ENCODE measurements at places on chromosomes 6 and 20. TPM values are rescaled to one million over a fixed set of nuclear protein-coding genes. Genes with fewer than 3 reads are reported as not detected.
A peak's percentile ranks its signal among the peaks of the same experiment; 100 is the strongest.

DDO gene
- 0.10 TPM for polyA plus RNA-seq

GRCh38 chr6:30626484-30627366 lies at the start of gene ATAT1:
Gene ATAT1, plus strand, starts transcription at chr6:30626874.
- H3K36me3 ChIP-seq, result peaks cover 9% of the 10 kb centered on the region
- H3K27ac ChIP-seq, result peak within 1 kb of the TSS; percentile 97
- peak within 1 kb of the TSS; percentile 89 for H3K4me3 ChIP-seq
- H3K4me1 ChIP-seq, result peaks cover 23% of the 10 kb centered on the region
- peaks cover 3% of the 10 kb centered on the region for H3K27me3 ChIP-seq
- DNase-seq, result peak; percentile 88

DNA sequence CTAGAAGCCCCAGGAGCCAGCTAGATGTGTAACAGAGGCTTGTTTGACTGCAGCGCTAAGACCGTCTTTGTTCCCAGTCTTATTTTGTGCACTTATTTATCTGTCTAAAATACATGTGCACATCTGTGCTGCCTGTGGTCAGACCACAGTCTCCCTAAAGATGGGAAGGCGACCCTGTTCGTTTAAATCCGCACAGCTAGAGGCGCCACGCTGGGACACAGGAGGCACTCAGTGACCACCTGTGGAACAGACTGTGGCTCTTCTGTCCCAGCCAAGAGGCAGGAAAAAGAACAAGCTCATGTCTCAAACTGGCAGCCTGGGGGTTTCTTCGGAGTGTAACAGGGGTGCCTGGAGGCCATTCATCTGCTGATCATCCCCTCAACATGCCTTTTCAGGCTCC lies 66.8 kb downstream of the CPNE5 start:
- H3K27ac ChIP-seq, result peak overlapping the region; percentile 11
- peaks cover 2% of the 10 kb centered on the region for H3K27me3 ChIP-seq
- H3K4me1 ChIP-seq, result peaks cover 42% of the 10 kb centered on the region
- no peak for DNase-seq
- H3K36me3 ChIP-seq, result no peaks in the 10 kb centered on the region

DNA sequence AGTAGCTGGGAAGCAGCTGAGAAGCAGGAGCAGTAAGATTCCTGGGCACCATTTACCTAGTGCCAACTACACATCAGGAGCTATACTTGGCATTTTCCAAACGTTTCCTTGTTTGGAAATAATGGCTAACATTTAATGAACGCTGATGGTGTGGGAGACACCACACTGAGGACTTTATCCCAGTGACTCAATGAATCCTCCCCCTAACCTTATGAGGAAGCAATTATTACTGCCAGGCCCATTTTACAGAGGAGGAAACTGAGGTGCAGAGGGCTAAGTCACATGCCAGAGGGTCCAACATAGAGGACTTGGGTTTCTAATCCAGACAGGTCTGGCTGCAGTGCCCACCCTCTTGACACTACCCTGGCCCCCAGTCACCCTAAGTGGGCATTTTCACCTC lies 6.1 kb downstream of the PTGIS start:
- DNase-seq, result no peak
- peaks cover 15% of the 10 kb centered on the region for H3K27me3 ChIP-seq
- no peak overlapping the region for H3K27ac ChIP-seq
- H3K36me3 ChIP-seq, result no peaks in the 10 kb centered on the region
- no peak overlapping the region for H3K4me3 ChIP-seq
